ENCODE measurements at places on chromosomes 3 and 15.

DNA sequence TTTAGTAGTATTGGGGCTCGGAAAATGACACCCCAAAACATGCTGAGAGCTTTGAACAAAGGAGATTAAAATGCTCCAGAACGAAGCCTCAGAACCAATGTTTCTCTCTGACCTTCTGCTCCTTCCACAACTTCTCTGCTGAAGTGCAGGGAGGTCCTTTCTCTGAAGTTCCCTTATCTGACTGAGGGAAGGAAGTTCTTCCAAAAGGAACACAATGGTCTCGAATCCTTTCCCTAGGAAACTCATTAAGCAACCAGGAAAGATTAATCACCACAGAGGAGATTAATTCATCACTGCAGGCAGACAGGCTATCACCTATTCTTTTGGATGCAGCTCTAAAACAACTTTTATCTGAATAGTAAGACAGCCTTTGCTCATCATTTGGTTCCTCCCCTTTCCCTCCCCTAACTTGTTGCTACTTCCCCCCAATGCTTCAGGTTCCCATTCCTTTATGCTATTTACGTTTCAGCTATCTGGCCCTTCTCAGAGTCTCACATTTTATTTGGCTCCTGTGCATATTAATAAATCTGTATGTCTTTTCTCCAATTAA is 18.2 kb upstream of the WDR49 start:
- no peak for DNase-seq

- no peak for DNase-seq
Measured at GRCh38 chr3:120488296-120488695, 37.5 kb upstream of the FSTL1 start.

GRCh38 chr3:170454509-170454908 is 35.8 kb downstream of the CLDN11 start:
- no peak for DNase-seq

GRCh38 chr3:122948408-122948807 is 79.2 kb downstream of the SEMA5B start:
- no peak for DNase-seq

- no peak for DNase-seq
Measured at GRCh38 chr3:152921351-152921750, 86.4 kb downstream of the P2RY1 start.

GRCh38 chr15:72859757-72860145 is 76.2 kb upstream of the ADPGK start:
- no peak for DNase-seq

DNA sequence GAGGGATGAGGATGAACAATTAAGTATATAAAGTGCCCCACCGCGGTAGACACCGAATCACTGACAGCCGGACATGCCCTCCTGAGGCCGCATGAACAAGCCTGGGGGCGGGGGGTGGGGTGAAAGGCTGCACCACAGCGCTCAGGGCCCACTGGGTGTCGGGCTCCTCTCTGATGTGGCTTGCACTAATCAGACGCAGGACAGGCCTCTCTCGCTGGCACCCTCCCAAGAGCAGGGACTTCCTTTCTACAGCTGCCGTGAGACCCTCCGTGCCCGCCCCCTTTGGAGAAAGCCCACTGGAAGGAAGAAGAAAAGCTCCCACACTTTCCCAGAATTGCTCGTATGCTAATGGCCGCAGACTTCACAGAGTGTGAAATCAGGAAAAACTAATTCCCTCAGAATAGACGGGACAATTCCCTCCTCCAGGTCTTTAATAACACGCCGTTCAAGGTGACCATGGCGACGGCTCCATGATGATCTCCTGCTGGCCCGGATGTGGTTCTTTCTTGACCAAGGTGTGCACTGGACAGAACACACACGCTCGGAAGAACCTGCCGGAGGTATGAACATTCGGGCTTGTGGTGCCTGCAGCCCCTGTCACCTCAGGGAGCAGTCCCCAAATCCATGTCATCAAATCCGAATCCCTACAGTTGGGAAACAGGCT is 32.0 kb downstream of the IQSEC1 start:
- DNase-seq, result no peak

- DNase-seq, result no peak
Measured at GRCh38 chr3:13378155-13378554, 42.0 kb downstream of the NUP210 start.

DNA sequence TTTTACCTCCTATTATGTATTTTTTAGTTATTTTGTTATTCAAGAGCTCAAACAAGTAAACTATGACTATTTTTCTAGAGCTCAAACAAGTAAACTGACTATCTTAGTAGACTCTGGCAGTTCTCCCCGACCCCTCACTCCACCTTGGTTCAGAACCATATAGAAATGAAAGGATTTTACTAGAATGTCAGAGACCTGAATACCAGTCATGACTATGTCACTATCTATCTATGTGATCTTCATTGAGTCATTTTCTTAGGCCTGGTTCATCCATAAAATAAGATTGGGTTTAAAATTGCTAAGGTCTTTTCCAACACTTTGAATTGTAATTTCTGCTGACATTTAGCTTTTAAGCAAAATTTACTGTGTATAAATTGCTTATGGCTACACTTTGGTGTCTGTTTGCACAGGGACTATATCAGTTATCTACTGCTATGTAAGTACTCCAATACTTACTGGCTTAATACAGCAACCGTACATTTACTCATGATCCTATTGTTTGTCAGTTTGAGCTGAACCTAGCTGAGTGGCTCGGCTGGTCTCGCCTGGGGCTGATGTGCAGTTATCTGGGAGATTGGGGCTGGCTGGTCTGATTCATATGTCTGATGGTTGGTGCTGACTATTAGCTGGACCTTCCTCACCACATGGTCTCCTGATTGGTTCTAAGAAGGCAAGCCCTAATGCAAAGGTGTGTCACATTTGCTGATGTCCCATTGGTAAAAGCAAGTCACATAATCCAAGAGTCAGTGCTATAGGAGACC is 37.0 kb downstream of the RASA2 start:
- DNase-seq, result no peak

GRCh38 chr15:87032295-87032694 is 952.6 kb downstream of the AGBL1 start:
- DNase-seq, result no peak

DNA sequence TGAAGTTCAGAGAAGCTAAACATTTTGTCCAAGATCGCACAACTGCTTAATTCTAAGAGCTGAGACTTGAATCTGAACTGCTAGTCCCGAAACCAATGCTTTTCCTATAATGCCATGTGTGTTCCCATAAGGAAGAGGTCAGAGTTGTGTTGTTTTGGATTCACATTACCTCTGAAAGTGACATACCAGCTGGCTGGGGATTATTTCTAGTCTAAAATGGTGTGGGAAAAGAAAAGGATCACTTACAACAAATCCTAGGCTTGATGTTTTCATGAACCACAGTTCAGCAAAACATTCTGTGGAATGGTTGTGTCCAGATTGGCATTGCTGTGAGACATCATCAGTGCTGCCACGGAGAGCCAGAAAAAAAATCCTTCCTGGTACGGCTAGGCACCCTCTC is 35.0 kb upstream of the LRRC3B start:
- no peak for DNase-seq

GRCh38 chr15:57738734-57739237 is 32.3 kb downstream of the POLR2M start:
- DNase-seq, result no peak

- no peak for DNase-seq
Measured at GRCh38 chr3:15326037-15326436, 6.3 kb downstream of the SH3BP5 start.

- no peak for DNase-seq
Measured at GRCh38 chr3:25903371-25904129, 113.7 kb downstream of the OXSM start.

GRCh38 chr3:17771177-17772017 is 29.0 kb upstream of the TBC1D5 start:
- DNase-seq, result no peak

- no peak for DNase-seq
Measured at GRCh38 chr3:4744405-4745234, 234.6 kb upstream of the BHLHE40 start.

DNA sequence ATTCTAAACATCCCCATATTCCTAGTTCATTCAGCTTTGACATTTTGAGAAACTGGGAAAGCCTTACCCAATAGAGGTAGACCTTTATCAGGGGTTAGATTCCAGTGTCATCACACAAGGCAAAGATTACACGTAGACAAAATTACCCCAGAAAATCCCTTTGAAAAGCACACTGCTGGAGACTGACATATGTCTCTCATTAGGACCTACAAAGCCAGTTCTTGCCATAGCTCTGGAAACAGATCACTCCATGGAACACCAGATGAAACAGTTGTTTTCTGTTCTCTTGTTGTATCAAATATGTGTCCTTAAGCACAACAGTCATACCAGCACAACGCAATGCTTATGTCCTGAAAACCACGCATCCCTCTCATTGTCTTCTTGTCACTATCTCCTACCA is 44.7 kb downstream of the RARB start:
- DNase-seq, result no peak

GRCh38 chr3:65639444-65639843 is 399.3 kb downstream of the MAGI1 start:
- no peak for DNase-seq

All from CD4-positive, alpha-beta T cell treated with Interleukin-2 at 100 ng/mL for 4 hours (primary cell).